Stimulated activated CD8-positive, alpha-beta memory T cell treated with anti-CD3 and anti-CD28 coated beads, Interleukin-15, amount 100 ng/mL, for 24 hours (primary cell): ENCODE measurements at places on chromosomes 6 and 20.

DNA sequence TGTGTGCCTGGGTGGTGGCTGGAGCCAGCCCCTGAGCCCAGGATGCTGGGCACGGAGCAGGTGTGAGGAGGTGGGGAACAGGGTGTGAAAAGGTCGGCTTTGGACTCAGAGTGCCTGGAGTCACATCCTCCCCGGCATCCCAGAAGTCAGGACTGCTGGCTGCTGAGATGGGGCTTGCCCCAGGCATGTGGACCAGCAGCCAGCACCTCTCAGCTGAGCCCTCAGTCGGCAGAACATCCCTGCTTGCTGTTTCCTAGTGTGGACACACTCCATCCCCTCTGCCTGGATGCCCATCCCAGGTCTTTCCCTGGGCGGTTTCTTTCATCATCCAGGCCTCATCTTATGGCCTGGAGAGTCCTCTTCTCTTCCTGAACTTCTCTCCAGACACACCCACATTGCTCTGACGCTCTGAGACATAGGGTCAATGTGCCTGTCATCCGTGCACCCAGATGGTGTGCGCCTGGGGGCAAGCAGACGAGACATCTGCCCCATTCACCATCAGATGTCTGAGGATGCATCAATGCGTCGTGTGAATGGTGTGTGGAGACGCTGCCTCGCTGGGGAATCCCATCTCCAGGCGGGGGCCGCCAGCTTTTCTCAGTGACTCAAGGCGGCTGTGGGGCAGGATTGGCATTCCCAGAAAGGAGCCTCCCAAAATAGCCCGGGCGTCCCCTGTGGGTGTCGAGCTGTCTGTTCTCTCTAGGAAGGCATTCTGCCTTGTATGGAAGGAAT lies 104.2 kb downstream of the SYCP2 start:
- DNase-seq = no peak

- DNase-seq = no peak
Measured at GRCh38 chr6:39948199-39948791, 14.0 kb upstream of the MOCS1 start.

- DNase-seq = no peak
Measured at GRCh38 chr20:14828459-14828858, 491.0 kb upstream of the FLRT3 start.

- no peak for DNase-seq
Measured at GRCh38 chr20:39853050-39853449, 836.0 kb downstream of the MAFB start.

DNA sequence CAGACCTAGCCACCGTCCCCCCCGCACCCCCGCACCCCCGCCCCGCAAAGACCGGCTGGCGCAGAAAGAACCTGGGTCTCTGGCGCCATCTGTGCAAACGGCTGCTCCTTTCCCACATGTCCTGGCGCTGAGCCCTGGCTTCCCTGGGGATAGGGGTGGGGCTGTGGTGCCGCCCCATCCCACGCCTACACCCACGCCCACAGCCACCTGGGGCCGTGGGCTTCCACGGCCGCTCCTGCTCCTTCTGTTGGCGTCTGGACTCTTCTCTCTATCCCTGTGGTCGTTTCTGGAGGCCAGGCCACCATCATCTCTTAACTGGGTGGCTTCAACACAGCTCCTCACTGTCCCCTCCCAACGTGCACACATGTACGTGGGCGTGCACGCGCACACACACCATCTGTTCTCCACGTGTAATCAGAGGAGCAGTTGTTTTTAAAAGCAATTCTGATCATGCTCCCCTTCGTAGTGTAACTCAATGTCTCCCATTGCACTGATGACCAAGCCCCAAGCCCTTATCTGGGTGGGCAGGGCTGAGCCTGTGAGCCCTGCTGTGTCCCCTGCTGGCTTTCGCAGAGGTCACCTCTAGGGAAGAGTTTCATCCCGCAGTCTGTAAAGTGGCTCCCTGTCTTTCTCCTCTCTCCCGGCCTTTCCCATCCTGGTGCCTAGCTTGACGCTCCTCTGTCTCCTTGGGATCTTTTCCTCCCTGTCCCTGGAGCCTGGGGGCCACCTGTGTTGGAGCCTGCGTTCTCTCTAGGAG lies 31.9 kb upstream of the FAM83D start:
- DNase-seq = no peak

DNA sequence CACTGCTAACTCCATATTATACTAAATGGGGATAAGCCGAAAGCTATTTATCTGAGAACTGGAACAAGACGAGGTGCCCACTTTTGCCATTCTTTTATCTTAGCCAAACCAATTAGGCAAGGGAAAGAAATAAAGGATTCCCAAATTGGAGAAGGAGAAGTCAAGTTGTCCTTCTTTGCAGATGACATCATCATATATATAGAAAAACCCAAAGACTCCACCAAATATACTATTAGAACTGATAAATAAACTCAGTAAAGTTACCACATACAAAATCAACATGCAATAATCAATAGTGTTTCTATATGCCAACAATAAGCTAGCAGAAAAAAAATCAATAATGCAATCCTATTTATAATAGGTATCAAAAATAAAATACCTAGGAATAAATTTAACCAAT lies 570.3 kb upstream of the EPHA7 start:
- DNase-seq = no peak
